ENCODE measurements at places on chromosomes 3 and 15.

GRCh38 chr3:38544926-38545325 lies 48.8 kb downstream of the EXOG start:
- no peak for DNase-seq

GRCh38 chr3:151639418-151639740 lies 94.3 kb upstream of the AADACL2 start:
- DNase-seq: peak; percentile 48

DNA sequence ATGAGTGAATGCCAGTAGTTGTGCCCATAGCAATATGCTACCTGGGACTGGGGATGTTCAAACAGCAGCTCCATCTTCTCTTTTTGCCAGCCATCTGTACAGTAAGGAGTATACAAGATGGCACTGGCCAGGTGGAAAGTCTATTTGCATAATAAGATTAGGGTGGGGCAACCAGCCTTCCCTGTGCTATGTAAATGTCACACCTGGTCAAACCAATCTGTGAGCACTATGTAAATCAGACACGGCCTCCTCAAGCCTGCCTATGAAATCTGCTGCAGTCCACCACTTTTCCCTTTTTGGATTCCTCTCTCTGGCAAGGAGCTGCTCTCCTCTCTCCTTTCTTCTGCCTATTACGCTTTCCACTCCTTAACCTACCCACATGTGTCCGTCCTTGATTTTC lies 53.0 kb downstream of the C3orf80 start:
- DNase-seq: no peak

GRCh38 chr3:179716811-179717210 lies 64.0 kb downstream of the USP13 start:
- DNase-seq: no peak

DNA sequence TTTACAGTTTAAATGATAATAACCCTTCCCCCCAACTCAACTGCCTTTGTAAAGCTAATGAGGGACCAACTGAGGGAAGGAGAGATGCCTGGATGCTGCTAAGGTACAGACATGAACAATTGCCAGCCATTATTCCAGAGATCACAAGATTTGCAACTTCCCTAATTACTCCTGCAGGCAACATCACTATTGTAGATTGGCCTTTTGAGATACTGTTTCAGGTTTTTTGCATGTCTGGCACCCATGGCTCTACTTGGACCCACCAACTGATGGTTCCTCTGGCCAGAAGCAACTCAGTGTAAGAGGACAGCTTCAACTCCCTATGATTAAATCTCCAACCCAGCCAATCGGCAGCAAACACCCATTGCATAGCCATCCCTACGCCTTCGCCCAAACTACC lies 478.7 kb downstream of the FHIT start:
- DNase-seq: no peak

GRCh38 chr15:61489571-61489970 lies 260.5 kb upstream of the RORA start:
- no peak for DNase-seq

DNA sequence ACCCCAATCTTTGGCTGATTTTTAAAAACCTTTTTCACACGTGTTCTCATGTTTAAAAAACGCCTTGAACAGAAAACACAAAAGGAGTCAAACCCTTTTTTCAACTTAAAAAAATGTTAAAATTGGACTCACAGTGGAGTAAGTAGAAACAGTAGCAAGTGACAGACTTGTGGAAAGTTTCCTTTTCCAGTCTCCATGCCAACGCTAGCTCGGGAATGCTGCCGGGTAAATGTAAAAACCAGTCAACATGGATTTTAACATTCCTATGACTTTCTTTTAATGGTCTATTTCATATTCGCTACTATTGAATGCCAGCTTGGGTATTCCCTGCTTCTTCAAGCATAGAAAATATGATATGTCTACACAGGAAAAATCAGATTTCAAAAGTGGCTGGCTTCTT lies 1.6 kb upstream of the PROK2 start:
- DNase-seq: peak; percentile 41

- peak; percentile 42 for DNase-seq
Observed at GRCh38 chr3:192892981-192893700, 24.5 kb downstream of the MB21D2 start.
